ENCODE measurements at places on chromosomes 2 and 18.
A peak's percentile ranks its signal among the peaks of the same experiment; 100 is the strongest.

DNA sequence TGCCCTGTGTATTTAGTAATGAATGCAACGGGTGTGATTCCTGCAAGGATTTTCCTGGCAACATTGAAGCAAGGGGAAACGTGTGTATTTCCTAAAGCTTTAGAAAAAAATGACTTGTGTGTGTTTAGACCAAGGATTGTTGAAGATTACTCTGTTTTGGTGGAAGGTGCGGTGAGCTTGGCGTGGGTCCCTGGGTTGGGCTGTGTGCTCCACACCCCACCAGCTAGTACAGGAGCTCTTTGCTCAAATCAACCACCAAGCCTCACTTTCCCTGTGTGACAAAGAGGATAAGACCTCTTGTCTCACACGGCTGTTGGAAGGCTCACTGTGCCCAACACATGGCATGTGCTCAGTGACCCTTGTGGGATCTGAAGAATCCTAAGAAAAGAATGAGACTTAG, 21.4 kb upstream of the GREB1 start:
- no peak for DNase-seq

- no peak for DNase-seq
Observed at GRCh38 chr18:62939433-62939832, 224.1 kb downstream of the PHLPP1 start.

- DNase-seq = no peak
Observed at GRCh38 chr2:127087791-127088495, 19.0 kb downstream of the BIN1 start.

GRCh38 chr18:43665105-43665788, 388.0 kb upstream of the SYT4 start:
- DNase-seq = peak; percentile 11

DNA sequence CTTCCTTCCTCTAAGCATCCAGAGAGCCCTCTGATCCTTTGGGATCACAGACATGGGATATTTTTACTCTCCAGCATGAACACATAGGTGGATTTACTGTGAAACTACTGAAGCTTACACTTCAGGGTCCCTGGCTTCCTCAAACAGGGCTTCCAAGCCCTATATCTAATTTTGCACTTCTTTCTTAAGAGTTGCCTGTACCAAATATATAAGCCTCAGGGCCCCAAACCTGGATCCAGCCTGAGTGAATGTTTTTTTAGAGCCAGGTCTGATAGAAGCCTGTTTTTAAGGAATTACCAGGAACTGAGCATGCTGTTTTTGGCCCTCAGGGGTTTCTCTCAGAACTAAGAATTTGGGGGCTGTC, 13.2 kb upstream of the KCMF1 start:
- DNase-seq = no peak

DNA sequence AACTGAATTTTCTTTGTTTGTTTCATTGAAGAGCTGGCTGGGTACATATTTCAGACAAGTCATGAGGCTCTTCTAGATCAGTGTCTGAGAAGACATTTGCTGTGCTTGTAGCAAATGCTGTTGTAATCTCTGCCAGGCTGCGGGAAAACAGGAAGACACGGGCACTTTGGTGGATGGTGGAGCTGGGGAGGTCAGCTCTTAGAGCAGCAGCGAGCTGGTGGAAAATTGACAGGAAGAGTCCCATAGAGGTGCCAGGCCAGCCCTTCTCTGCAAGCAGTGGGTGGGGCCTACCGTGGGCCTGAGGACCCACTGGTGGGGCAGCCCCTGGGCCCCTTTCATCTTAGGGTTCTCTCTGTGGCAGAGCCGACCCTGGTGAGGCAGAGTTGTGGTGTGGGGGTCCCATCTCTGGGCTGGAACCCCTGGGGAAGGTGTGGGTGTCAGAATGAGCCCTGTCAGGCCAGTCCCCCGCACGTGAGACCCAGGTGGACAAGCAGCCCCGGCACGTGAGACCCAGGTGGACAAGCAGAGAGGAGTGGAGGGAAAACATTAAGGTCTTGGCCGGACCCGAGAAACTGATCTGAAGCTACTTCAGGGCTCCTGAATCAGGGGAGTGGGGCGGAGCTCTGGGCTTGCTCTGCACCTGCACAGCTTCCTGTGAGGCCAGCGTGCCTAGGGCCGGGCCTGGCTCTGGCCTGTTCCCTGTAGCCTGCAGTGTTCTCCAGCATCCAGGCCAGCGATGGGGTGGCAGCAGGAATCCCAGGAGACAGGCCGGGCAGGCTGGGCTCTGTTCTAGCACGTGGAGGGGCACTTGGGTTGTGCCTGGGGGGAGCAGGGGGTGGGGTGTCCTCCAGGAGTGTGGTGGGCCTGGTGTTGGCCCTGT, 273.5 kb upstream of the HDAC4 start:
- DNase-seq = no peak

GRCh38 chr2:240992572-240993291, 5.7 kb upstream of the SNED1 start:
- no peak for DNase-seq

DNA sequence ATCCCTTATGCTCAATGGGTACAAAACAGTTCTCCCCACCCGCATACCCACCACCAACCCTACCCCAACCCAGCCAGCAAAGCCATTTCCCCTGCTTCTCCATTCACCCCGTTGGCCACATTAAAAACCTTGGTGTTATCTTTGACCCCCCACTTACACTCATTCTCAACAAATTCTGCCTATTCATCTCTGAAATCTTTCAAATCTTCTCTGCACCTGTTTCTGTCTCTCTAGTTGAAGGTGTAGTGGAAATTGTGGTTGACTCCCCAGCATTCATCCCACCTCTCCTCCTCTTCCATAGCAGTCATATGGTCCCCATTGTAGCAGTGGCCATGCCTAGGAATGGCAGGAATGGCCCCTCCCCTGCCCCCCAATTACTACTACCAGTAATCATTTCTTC, 20.5 kb upstream of the TET3 start:
- no peak for DNase-seq

DNA sequence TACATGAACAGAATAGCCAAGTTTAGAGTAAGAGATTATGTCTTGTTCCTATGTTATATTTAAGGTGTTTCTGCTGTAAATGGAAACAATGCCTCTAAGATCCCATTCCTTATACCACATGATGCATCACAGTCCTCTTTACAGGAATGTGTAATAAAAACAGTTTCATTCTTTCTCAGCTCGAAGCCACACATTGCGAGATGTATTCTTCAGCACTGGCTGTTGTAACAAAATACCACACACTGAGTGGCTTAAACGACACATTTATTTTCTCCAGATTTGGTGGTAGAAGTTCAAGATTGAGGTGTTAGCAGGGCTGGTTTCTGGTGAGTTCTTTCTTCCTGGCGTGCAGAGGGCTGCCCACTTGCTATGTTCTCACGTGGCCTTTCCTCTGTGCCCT, 246.2 kb downstream of the SOCS6 start:
- no peak for DNase-seq

GRCh38 chr2:104836265-104836664, 17.6 kb upstream of the POU3F3 start:
- no peak for DNase-seq

DNA sequence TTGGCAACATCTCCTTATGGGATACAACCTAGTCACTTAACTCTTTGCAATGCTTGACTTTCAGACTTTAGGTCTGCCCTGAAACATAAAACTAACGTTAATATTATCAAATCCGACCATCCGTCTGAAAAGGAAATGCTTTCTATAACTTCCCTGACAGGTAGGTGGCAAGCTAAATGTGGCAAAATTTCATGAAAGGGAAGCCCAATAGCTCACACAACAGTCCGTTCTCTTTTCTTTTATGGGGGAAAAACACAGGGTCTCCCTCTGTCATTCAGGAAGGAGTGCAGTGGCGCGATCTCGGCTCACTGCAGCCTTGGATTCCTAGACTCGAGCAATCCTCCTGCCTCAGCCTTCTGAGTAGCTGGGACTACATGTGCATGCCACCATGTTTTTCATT, 52.9 kb downstream of the SFT2D3 start:
- DNase-seq = no peak

DNA sequence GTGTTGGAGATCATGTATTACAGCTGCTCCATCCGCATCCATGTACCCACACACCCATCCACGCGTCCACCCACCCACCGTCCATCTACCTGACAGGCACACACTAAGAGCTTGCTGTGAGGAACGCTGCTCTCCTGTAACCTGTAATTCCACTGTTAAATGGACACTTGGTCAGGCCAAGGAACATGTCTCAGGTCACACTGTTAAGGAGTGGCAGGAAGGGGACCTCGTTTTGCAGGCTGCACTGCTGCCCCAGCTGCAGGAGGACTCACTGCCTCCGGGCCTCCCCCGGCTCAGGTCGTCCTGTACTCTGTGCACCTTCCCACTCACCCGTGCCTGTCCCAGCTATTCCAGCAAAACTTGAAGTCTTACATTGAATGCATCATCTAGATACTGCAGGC, 170.5 kb downstream of the EIPR1 start:
- DNase-seq = no peak

GRCh38 chr2:10537522-10538199, 89.5 kb upstream of the ODC1 start:
- DNase-seq = no peak

- peak; percentile 11 for DNase-seq
Observed at GRCh38 chr18:32707586-32707985, 65.2 kb downstream of the KLHL14 start.

DNA sequence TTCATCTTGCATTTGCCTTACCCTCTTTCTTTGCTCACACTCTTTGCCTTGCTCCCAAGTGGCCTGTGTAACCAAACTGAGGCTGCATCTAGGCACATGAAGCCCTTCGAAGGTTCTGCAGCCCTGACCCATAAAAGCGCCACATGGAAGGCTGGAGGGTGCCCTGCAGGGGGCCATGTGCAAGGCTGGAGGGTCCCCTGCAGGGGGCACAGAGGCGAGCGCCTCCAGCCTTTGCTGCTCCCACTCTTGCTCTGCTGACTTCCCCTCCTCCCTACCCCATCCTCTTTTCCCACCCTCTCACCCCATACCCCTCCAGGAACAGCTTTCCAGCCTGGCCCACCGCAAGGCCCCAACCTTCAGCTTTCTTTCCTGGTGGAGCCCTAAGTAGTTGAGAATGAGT, 317.3 kb downstream of the CELF4 start:
- DNase-seq = no peak

- DNase-seq = peak; percentile 64
Observed at GRCh38 chr2:202237787-202238233, 587 bp downstream of the SUMO1 start.

DNA sequence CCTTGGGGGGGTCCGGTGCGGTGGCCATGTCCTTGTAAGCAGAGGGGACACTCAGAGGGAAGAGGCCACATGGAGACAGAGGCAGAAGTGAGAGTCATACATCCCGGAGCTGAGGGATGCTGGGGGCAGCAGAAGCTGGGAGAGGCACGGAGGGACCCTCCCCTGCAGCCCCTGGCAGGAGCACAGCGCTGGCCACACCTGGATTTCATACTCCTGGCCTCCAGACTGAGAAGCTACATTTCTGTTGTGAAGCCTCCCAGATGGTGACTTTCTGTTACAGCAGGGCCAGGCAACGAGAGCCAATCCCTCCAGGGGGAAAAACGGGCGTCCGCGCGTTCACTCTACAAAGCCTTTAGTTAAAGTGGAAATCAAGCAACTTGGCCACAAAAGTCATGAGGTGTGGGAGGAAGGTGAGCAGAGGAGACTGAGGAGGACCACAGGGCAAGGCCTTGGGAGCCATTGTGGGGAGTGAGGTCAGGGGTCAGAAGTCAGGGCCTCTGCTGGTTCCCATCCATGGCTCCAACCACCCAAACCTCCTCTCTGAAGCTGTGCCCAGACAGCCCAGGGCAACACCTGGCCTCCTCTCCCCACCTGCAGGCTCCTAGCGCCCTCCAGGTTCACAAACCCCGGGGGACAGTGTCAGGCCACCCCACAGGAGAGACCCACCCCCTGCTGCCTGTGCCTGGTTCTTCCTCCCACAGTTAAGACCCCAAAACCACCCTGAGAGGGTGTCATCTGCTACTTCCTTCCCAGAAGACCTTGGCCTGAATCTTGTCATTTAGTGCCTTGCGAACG, 4.5 kb upstream of the MBP start:
- DNase-seq = no peak

DNA sequence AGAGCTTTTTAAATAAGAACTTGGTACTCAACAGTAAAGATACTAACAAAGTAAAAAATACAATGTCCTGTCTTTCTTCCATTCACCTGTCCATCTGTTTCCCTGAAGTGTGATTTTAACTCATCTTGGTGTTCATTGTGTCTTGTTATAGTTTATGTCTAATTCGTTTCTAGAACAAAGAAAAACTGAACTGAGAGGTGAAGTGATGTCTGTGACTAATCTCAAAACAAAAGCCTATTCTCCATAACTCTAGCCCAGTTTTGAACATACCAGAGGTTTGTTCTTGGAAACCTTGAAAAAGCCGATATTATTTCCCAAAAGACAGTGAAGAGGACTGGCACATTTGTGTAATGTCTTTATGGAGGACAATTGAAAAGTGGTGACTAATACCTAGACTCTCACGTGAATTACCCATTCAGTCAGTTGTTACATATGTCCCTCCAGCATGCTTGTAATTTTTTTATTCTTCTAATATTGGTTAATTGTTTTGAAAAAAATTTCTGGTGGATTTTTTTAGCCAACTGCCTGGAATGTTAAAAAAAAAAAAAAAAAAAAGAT, 725.8 kb downstream of the SATB2 start:
- DNase-seq = no peak

- peak; percentile 30 for DNase-seq
Observed at GRCh38 chr2:200702646-200703118, 109.0 kb upstream of the BZW1 start.

DNA sequence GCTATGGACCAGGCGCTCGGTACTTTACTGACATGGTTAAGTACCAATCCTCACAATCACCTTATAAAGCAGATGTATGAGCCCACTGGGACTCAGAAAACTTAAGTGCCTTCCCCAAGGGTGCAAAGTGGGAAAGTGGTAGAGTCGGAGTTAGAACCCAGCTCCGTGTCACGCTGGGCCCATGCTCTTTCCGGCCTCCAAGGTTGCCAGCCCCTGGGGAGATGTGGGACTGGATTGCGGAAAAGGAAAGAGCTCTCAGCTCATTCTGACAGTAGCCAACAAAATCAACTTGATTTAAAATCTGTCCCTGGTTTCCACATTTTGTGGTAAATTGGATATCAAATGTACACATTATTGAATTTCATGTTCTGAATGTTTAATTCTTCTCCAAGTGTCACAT, 403.8 kb downstream of the DCDC2C start:
- DNase-seq = no peak

DNA sequence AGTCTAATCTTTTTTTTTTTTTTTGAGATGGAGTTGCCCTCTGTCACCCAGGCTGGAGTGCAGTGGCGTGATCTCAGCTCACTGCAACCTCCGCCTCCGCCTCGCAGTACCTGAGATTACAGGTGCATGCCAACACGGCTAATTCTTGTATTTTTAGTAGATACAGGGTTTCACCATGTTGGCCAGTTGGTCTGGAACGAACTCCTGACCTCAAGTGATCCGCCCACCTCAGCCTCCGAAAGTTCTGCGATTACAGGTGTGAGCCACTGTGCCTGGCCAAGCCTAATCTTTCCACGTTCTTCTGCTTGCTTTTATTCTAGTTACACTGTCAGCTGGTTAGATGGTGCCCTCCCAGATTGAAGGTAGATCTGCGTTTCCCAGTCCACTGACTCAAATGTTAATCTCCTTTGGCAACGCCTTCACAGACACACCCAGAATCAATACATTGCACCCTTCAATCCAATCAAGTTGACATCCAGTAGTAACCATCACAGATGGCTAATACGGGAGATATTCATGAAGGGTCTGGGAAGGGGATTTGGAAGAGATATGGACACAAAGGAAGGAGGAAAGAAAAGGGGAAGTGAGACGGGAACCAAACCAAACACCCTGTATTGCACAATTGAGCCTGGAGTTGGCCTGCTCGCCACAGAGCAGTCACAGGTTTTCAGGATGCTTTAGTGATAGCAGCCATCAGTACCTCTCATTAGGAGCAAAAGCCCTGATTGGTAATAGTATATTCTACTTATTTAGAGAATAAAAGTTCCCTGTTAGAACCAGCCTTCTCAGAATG, 229.8 kb downstream of the PIK3C3 start:
- no peak for DNase-seq

Data from hepatocyte (in vitro differentiated cells).